ENCODE measurements at places on chromosomes 6 and 20.

DNA sequence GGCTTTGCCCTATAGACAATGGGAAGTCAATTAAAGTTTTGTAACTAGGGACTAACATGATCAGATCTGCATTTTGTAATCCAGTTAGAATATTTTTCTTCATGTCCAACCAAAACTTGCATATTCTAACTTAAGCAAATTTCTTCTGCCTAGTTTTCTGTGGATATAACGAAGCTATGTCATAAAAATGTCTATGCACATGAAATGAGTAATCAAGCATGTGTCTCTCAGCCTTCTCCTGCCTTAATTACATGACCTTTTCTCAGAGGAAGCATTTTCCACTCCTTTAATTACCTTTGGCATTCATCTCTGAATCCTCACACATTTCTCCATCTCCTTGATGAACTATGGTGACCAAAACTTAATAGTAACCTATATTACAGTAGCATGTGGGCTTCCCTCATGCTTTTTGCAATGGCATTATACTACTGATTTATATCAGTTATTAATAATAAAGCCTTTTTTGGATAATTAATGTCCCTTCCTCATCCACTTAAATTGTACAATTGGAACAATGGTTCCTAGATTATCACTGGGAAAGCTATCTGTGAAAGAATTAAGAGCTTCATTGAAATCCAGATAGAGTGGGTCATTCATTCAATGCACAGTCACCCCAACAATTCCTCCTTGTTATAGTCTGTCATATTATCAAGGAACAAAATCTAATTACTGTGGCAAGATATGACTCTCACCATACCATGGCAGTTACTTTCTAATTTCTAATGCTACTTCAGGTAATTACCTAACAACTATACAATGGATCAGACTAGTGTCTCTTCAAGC lies 19.1 kb upstream of the FBXO9 start:
- no peak for DNase-seq

DNA sequence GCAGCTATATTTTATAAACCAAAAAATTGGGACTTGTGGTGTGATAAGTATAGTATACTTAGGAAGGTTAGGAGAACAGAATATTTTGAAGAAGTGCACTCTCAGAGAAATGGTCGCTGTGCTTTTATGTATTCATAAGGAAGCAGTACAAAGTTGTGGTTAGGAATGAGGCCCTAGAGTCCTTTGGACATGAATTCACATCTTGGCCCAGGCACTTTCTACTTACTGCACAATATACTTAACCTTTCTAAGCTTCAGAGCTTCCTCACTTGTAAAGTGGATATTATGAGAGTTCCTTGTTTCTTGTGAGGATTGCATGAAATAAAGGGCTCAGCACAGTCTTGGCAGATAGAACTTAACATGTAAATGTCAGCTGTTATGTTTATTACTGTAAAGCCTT lies 21.0 kb upstream of the SERINC3 start:
- no peak for DNase-seq

DNA sequence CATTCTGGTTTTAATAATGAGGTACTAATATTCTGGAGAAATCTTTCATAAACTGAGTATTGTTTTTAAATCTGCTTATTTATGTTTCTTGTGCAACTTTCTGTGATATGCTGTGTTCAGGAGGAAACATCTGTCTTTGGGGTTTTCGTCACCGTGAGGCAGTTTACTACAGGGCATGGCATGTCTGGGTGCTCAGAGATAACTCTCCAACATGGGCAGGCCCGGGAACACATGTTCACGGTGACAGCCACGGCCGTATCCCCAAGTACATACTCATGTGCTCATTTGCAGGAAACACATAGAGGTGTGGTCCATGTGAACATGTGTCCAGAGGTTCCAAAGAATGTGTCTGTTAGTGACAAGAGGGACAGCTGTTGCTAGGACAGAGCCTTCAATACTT lies 62.1 kb upstream of the CNKSR3 start:
- DNase-seq: no peak

GRCh38 chr6:37221585-37222124 lies 35.9 kb upstream of the TBC1D22B start:
- DNase-seq: no peak

GRCh38 chr20:17925141-17925939 lies 43.3 kb downstream of the SNX5 start:
- DNase-seq: no peak
